ENCODE measurements at places on chromosomes 16 and 17.

GRCh38 chr17:43732958-43733357, 25.6 kb downstream of the SOST start:
- DNase-seq = no peak

DNA sequence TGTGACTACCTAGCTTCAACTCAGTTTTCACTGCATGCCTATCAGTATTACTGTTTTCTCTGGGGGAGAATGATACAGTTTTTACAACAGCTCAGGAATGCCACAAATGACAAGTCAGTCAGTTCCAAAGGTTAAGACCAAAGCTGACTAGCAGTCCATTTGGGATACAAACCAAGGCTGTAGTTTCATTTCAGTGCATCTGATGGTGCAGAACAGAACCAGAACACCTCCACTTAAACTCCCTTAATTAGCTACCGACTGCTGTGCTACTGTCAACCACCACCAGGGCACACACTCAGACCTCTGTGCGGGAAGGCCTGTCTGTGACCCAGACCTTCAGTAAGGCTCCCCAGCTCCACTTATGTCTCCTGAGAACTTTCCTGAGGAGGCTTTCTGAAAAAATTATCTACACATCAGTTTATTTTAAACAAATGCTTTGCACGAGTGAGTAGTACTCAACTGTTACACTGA, 20.4 kb downstream of the NFE2L1 start:
- DNase-seq = no peak

DNA sequence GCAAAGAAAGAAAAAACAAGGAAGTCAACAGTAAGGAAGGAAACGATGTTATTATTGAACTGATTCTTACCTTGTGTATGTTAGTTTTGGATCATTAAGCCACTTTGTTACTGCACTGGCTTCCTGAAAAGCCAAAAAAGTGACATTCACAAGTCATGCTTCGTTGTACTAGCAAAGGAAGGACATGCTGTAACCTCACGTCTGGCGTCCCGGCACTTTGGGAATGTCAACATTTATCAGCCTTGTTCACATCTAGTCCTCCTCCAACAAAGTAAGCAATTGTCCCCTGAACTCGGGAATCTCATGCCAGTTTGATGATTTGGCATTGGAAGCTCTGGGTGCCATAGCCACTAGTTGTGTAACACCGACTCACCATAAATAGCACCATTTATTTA, 731 bp upstream of the MKS1 start:
- no peak for DNase-seq

GRCh38 chr16:14335297-14335696, 264.2 kb downstream of the MRTFB start:
- peak; percentile 70 for DNase-seq

GRCh38 chr17:53570731-53571130, 252.0 kb upstream of the KIF2B start:
- DNase-seq = no peak

DNA sequence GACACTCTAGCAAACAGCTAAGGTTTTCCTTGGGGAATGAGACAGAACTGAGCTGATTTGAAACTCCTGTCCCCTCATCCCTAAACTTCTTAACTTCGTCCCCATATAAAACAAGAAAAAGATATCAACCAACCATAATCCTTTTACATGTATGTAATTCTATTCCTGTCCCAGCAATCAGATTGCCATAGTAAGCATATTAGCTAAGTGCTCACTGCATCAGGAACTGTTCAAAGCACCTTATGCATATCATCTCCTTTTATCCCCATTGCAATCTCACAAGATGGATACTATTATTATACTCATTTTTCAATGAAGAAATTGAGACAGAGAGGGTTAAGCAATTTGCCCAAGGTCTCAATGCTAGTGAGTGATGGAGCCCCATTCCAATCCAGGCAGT, 6.8 kb downstream of the KIF18B start:
- no peak for DNase-seq

GRCh38 chr17:69757688-69758430, 317.2 kb upstream of the KCNJ16 start:
- no peak for DNase-seq

DNA sequence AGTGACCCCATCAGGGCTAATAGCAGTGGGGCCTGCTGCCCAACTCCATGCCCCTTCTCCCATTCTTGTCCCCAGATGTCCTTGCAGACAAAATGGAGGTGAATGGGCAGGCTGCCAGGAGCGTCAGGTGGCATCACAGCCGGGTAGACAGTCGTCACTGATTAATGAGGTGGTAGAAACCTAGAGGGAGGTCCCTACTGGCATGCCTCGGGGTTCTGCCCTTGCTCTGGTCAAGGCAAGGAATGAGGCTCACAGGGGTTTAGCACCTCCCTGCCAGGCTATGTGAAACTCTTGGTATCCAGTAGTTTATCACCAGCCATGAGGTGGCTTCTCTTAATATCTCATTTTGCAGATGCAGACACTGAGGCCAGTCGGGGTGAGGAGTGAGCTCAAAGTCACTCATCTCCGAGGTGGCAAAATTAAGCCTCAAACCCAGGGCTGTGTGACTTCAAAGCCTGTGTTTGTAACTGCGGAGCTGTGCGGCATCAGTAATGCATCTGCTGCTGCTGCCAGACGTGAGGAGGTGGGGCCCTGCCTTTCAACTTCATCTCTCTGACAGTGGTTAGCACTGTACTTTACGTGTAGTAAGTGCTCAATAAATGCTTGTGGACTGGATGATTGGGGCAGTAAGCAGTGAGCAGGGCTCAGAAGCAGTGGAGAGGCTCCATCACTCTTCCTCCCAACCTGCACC, 21.3 kb downstream of the RAI1 start:
- peak; percentile 58 for DNase-seq

GRCh38 chr17:45719335-45720071, 64.6 kb upstream of the CRHR1 start:
- peak; percentile 14 for DNase-seq

Measured in NCI-H2171 treated with DMSO at 0.1 percent for 48 hours (cell line).